CD4-positive, alpha-beta T cell treated with Interleukin-6 for 4 hours (primary cell): ENCODE measurements at places on chromosomes 5 and 9.

GRCh38 chr5:167514461-167514860, 777.0 kb upstream of the WWC1 start:
- DNase-seq: no peak

DNA sequence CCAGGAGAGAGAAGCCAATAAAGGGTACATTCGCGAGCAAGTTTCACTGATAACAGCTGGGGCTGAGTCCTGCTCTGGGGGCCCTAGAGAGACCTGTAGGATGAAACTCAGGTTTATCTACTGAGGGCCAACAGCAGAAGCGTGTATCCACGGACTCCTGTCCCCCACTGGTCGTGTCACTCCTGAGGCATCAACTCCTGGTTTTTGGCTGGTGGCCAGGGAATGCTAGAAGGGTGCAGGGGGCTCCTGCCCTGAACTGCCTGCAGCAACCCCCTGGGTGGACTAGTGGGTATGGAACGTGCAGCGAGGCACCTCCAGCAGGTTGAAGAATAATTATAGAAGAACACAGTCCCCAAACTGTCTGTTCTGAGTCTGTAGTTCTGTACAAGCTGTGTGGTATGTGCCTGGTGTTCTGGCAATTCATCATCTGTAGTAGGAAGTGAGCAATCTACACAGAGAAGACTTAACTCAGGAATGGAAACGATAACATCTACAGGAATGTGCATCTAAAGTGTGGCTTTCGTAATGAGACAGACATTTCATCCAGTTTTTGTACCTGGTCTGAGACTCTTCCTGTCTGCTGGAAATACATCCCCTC, 64.5 kb upstream of the GNA14 start:
- DNase-seq: no peak

GRCh38 chr9:137538058-137538457, 12.1 kb downstream of the PNPLA7 start:
- DNase-seq: no peak

GRCh38 chr9:116202219-116202912, 48.8 kb downstream of the PAPPA start:
- DNase-seq: no peak

DNA sequence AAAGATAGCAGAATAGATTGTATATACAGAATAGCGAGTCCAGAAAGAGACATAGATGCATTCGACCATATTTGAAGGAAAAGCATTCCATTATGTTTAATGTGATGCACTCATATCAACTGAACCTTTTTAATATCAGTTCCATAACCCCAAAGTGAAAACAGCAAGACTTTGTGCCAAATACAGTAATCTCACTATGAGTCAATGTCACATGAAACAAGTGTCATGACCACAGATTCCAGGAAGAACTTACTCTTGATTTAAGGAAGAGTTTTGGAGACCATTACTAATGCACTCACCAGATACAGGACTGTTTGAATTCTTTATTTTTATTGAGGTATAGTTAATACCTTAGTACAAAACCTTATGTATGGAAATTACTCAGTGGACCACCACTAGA, 220.5 kb downstream of the SH3GL2 start:
- DNase-seq: no peak

GRCh38 chr5:31664566-31664965, 25.6 kb downstream of the PDZD2 start:
- no peak for DNase-seq

- DNase-seq: no peak
These were observed 1352.2 kb upstream of the ACO1 start for GRCh38 chr9:31032206-31032605.

DNA sequence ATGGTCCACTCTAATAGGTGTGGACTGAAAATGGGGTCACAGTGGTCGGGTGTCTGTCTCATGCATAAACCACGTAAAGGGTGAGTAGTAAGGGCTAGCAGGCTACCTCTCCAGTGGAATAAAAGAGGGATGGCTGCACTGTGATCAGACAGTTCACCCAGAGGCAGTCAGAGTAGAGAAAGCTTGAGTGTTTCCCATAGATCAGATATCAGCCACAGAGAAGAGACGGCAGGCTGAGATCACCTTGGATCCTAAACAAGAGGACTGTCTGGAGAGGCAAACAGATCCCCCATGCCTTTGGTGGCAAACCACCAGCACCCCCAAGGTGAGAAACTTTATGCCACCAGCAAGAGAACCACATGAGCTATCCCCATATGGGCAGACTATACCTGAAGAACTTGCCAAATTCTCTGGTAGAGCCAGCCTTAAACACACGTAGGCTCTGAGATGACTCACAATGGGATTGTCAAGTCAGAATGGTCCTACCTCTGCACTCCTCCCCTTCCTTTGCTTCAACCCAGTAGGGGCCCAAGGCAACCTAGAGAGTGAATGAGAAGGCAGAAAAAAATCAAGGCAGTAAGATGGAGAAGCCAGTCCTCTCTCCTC, 205.2 kb upstream of the MAP3K1 start:
- peak; percentile 21 for DNase-seq

- no peak for DNase-seq
These were observed 92.2 kb upstream of the CKMT2 start for GRCh38 chr5:81140943-81141342.

GRCh38 chr9:7360513-7360912, 439.1 kb downstream of the DMAC1 start:
- DNase-seq: no peak

- peak; percentile 34 for DNase-seq
These were observed 52.4 kb downstream of the CDC14B start for GRCh38 chr9:96567203-96567700.

- no peak for DNase-seq
These were observed 236.5 kb upstream of the TRIM32 start for GRCh38 chr9:116450378-116451139.

- DNase-seq: no peak
These were observed 100.9 kb downstream of the STRBP start for GRCh38 chr9:123167474-123167873.

DNA sequence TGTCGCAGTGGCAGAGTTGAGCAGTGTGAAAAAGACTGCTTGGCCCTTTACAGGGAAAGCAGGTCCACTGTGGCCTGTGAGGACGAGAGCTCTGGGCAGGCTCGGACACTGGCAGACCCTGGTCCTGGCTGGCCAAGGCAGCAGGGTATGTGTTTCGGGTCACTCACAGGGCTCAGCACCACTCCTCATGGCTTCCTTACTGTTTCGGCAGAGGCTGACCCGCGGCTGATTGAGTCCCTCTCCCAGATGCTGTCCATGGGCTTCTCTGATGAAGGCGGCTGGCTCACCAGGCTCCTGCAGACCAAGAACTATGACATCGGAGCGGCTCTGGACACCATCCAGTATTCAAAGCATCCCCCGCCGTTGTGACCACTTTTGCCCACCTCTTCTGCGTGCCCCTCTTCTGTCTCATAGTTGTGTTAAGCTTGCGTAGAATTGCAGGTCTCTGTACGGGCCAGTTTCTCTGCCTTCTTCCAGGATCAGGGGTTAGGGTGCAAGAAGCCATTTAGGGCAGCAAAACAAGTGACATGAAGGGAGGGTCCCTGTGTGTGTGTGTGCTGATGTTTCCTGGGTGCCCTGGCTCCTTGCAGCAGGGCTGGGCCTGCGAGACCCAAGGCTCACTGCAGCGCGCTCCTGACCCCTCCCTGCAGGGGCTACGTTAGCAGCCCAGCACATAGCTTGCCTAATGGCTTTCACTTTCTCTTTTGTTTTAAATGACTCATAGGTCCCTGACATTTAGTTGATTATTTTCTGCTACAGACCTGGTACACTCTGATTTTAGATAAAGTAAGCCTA, 15.7 kb downstream of the SQSTM1 start:
- peak; percentile 75 for DNase-seq

GRCh38 chr9:101333490-101333889, 51.3 kb downstream of the BAAT start:
- no peak for DNase-seq

- DNase-seq: no peak
These were observed 360.4 kb upstream of the ACTBL2 start for GRCh38 chr5:57843059-57843367.

- no peak for DNase-seq
These were observed 111.1 kb downstream of the KCTD16 start for GRCh38 chr5:144281784-144282183.

DNA sequence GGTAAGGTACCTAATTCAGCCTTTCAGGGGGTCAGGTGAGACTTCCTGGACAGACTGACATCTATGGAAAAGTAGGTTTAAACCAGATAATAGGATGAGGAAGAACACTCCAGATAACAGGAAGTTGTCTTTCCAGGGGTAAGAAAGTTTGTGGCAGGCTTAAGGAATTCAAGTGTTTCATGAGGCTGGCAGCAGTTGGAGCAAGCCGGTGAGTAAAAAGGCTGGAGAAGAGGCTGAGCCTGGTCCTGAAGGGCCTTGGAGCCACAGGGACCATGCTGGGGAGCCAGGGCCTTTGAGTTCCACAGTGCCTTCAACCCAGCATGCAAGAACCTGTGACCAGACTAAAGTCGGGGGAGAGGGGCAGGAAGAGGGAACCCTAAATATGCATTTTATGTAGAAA, 353.4 kb downstream of the SPOCK1 start:
- DNase-seq: no peak

- DNase-seq: no peak
These were observed 163.7 kb downstream of the ESM1 start for GRCh38 chr5:54821445-54822323.

DNA sequence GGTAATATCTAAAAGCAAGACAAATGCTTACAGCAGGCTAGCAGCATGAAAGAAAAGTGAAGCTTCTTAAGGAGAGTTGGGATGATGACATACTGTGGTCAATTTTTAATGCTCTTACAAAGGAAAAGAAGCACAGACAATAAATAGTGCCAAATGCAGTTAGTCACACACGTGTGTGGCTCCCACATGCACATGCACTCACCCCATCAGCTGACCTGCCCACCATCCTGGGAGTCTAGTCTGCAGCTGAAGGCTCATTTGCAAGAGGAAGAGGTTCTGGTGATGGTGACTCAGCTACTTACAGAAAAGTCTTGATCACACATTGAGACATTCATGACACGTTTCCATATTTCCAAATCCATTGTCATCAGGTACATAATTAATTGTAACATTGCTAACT, 129.3 kb downstream of the MRPL36 start:
- DNase-seq: no peak

DNA sequence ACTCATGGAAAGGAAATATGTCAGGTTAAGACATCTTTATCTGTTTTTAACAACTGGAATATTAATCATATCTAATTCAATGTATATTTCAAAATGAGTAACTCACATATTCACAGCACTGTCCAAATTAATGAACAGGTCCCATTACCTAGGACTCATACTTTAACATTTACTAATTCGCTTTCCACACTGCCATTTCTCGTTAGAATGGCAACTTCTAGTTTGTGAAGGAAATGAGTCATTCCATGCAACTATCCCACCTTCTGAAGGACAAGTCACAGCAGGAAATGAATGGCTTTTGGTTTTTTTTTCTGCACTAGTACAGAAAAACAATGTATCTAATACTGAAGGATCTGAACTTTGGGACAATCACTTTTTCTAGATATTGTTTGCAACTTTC, 24.6 kb upstream of the IFNK start:
- no peak for DNase-seq

DNA sequence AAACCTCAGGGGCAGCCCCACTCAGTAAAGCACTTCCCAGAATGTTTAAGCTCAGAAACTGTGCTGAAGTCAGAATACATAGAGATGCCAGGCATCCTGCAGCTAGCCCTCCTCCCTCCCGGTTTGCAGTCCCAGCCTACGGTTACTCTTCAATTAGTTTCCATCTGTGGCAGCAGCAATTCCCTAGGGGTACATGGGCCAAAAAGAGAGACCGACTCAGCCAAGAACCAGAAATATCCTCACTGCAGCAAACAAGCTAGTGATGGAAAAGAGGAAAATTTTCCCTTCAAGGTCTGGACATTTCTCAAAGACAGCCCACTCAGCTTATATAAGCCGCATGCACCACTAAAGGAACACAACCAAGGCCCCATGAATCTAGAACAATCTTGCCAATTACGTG, 89.1 kb upstream of the PPP2R2B start:
- DNase-seq: no peak
